Activated naive CD4-positive, alpha-beta T cell treated with Interleukin-2 at 50 U/mL for 16 hours (primary cell): ENCODE measurements at places on chromosomes 1 and 21.

DNA sequence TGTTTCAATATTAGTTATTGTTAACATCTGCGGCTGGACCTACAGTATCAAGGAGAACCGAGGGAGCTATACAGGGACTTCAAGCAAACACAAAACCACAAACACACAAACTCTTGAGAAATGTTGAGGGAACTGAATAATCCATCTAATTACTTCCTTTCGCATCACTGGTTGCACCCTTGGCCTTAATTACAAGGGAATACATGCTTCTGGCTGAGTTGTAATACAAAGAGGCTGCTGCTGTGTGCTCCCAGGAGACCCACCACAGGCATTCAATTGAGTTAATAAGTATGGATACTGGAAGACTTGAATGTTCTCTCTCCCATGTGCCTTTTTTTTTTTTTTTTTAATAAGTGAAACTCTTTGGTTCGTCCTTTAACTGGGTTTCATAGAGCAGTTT lies 16.8 kb upstream of the SMYD2 start:
- DNase-seq, result no peak

GRCh38 chr1:67791686-67792085 lies 41.6 kb downstream of the GNG12 start:
- DNase-seq, result no peak

- no peak for DNase-seq
These were observed 24.4 kb downstream of the TCP10L start for GRCh38 chr21:32560896-32561295.

- no peak for DNase-seq
These were observed 6.0 kb upstream of the C1orf174 start for GRCh38 chr1:3905953-3906671.

DNA sequence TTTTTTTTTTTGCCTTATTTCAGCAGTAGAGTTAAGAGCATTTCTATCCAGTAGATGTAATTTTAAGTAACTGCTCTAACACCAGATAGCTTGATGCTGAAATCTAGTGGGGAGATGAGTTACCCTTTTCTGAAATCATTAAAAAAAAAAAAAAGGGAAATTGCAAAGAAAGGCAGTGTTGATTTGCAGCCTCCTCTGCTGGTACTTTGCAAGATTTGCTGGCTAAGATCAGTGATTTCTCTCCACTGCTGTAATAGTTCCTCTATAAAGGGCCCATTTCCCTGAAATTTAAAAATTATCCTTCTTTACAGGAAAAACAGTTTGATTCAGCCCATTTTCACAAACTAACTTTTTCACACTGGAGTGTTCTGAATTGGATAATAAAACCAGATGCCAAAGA lies 120.6 kb downstream of the PTBP2 start:
- DNase-seq, result no peak

DNA sequence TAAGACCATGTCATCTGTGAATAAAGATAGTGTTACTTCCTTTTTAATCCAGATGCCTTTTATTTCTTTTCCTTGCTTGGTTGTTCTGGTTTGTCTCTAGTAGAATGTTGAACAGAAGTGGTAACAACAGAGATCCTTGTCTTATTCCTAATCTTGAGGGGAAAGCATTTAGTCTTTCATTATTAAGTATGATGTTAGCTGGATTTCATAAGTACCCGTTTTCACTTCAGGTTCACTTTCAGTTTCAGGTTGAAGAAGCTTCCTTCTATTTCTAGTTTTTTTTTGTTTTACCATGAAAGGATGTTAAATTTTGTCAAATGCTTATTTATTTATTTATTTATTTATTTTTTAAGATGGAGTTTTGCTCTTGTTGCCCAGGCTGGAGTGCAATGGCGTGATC lies 22.3 kb upstream of the AGPAT3 start:
- no peak for DNase-seq

DNA sequence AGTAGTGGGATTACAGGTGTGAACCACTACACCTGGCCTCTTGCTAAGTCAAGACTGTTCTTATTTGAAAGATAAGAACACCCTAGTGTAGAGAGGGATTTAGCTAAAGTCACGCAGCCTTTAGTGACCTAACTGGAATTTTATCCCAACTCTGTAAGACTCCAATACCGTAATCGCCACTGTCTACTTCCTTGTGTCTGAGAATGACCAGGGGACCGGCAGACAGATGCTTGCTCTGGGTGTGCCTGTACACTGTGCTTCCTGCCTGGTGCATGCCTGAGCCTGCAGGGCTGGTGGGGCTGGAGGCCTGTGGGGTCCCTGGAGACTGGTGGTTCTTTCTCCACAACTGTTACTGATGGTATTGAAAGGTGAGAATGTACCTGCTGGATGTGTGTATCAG lies 15.3 kb downstream of the MFSD2A start:
- no peak for DNase-seq

DNA sequence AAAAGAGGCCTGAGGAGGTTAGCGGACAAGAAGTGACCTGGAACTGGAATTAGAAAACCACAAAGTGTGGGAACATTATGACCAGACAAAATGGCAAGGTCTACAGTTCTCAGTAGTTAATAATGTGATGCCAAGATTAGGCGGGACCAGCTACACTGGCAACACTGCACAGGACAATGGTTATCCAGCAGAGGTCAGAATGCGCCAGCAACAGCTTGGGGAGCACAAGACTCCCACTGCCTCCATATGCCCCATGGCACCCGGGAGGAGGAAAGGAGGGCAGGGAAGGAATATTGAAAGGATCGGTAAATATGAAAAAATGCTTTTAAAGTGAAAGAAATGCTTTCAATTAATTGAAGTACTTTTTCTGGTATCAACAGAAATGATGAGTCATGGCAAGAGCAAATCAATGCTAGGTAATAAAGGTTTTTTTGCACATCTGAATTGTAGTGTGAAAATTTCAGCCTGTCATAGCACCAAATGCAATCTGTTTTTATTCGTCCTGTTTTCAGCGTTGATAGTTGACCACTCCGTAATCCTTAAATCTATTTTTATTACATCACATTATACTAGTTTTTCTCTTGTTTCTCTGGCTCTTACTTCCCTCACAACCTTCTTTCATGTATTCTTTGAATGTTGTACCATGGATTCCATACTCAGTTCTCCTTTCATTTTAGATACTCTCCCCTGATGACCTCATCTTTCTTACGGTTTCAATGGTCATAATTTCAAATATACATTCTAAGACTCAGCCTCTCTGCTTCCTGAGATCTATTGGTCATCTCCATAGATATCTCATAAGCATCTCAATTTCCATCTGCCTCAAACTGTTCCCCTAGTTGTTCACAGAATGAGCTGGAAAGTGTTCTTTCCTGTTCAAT lies 30.7 kb downstream of the VCAM1 start:
- no peak for DNase-seq

GRCh38 chr1:5936621-5937372 lies 55.4 kb downstream of the NPHP4 start:
- DNase-seq, result no peak

DNA sequence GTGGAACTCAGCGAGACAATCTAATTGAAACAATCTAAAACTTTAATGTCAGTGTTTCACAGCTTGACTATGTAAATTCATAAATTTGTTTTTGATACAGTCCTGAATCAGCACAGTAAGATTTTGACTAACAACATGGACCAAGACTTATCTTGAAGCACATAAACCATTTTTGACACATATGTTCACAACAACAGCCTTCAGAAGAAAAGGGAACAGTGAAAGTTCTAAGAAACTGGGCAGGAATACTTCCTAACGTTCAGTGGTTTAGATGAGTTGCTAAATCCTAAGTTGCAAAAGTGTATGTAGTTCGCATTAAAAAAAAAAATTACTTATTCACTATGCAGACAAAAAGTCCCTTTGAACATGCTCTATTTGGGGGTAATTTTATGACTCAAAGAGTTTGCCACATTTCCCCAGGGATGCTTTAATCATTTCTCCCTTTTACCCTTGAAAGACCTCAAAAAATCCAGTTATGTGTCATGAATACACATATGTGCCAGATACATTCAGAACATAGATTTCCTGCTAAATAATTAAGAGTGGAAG lies 120.2 kb downstream of the MRPL39 start:
- DNase-seq, result no peak

DNA sequence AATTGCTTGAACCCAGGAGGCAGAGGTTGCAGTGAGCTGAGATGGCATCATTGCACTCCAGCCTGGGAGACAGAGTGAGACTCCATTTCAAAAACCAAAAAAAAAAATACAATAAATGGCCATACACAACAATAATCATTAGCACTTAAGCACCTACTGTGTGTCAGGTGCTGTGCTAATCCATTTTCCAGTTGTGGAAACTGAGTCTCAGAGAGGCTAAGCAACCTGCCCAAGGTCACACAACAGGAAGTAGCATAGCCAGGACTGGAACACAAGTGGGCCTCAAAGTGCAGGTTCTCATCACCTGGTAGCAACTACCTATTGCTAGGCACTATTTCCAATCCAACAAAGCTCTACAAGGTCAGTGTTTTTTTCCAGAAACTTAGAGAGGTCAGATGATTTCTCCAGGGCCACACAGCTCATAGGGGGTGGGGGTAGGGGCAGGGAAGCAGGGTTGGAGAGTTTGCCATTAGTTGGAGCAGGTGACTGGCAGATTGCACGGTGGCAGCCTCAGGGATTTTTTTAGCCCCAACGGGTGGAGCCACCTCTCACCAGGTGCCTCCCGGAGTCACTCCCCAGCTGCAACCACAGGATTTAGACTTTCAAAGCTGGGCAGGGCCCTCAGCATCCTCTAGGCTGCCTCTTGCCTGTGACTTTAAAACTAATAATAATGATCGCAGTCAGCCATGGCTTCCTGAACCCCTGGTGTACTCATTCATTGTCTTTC lies 52.5 kb upstream of the ID3 start:
- no peak for DNase-seq

GRCh38 chr1:28118640-28119307 lies 30.4 kb upstream of the EYA3 start:
- no peak for DNase-seq

GRCh38 chr1:245717611-245718010 lies 562.8 kb downstream of the KIF26B start:
- no peak for DNase-seq

- no peak for DNase-seq
These were observed 29.9 kb upstream of the DISP1 start for GRCh38 chr1:222784916-222785315.

GRCh38 chr1:31679676-31680230 lies 24.1 kb downstream of the COL16A1 start:
- DNase-seq, result no peak

GRCh38 chr1:44592208-44593145 lies 81.8 kb downstream of the TMEM53 start:
- no peak for DNase-seq

DNA sequence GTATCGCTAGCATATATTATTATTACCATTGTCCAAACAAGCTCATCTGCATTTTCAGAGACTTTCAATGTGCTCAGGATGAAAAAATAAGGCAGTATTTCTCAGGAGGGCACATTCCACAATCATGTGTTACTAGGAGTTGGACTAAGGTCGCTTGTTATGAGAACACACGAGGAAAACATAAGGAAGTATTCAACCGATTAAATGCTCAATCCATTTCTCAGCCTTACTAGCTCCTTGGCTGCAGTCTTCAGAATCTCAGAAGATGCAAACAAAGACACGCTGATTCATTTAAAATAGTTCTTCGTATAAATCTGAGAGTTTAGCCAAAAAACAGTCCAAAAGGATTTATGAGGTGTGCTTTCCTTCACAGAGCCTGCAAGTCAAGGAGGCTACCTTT lies 82.0 kb upstream of the JAK1 start:
- no peak for DNase-seq

DNA sequence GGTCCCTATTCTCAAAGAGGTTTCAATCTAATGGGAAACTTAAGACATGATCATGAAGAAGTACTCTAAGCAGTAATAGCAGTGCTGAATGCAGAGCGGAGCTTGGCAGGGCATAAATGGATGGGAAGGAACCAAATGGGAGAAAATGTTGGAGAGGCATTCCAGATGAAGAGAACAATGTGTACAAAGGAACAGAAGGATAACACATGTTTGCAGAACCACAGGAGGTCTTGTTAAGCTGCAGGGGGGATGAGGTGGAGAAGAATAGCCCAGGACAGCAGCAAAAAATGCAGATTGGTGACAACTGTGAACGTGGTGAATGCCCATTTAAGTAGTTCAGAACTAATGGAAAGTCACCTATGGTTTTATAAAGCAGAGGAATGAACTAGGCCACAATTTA lies 99.1 kb downstream of the ASTN1 start:
- no peak for DNase-seq

- DNase-seq, result no peak
These were observed 2023.3 kb downstream of the NCAM2 start for GRCh38 chr21:23021481-23021880.

GRCh38 chr1:244545511-244545910 lies 84.4 kb downstream of the CATSPERE start:
- DNase-seq, result no peak

- DNase-seq, result no peak
These were observed 12.0 kb downstream of the PROK1 start for GRCh38 chr1:110462964-110463363.

DNA sequence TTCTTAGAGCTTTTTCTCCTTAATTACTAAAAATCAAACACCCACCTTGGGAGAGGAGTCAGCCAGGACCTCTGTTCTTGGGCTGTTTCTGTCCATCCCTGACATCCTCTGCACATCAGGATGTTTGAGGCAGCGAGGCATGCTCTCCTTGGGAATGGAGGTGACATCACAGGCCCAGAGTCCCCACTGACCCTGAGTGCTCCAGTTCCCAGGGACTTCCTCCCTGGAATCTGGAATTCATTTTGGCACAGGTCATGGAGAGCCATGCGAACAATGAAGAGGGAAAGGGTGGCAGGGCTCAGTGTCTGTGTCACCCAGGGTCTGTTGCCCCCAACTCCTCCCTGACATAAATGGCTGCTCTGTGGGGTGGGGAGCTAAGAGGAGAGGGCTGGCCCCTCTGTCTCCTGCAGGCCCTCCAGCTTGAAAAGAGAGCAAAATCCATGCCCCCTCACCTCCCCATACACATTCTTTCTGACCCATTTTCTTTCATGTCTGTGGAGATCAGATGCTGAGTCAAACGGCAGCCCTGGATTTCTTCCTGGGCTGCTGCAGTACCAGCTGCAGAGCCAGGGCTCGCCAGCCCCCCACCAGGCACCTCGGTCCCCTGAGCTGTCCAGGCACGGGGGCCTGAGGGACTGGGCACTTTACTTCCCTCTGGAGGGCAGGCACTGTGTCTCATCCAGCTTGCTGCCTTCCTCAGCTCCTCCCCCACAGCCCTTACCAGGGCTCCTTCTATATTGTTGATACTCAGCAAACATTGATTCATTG lies 102.0 kb downstream of the NMNAT2 start:
- DNase-seq, result no peak

GRCh38 chr1:172383536-172383935 lies 36.9 kb upstream of the C1orf105 start:
- DNase-seq, result no peak
